ENCODE measurements at places on chromosomes 1 and 21.

DNA sequence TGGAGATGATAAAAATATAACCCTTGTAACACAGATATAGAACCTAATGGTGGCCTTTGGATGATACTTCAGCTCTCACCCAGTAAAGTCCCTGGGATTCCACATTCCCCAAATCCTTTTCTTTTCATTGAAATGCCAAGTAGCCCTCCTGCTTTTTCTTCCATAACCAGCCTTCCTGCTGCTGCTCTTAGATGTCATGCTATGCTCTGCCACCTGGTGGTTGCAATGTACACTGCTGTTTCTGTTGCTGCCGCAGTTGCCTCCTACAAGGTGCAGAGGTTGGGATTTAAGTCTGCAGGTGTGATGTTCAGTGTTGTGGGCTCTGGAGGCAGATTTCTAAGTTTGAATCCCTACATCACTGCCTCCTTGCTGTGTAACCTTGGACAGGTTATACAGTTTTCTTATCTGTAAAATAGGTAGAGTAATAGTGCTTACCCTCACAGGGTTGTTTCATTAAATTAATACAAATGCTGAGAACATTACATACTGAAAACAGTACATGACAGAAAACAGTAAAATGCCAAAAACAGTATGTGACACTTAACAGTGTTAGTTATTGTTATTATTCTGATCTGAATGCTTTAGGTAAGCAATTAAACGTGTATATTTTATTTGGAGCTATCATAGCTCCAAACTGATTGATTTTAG is 64.3 kb downstream of the CAMSAP2 start:
- DNase-seq: peak; percentile 18

- no peak for DNase-seq
Measured at GRCh38 chr1:84836145-84836544, 56.9 kb downstream of the LPAR3 start.

GRCh38 chr1:90204023-90204590 is 209.2 kb downstream of the ZNF326 start:
- DNase-seq: no peak

GRCh38 chr1:213303286-213303685 is 252.2 kb downstream of the RPS6KC1 start:
- no peak for DNase-seq

GRCh38 chr1:6157132-6157527 is 23.0 kb downstream of the CHD5 start:
- no peak for DNase-seq

DNA sequence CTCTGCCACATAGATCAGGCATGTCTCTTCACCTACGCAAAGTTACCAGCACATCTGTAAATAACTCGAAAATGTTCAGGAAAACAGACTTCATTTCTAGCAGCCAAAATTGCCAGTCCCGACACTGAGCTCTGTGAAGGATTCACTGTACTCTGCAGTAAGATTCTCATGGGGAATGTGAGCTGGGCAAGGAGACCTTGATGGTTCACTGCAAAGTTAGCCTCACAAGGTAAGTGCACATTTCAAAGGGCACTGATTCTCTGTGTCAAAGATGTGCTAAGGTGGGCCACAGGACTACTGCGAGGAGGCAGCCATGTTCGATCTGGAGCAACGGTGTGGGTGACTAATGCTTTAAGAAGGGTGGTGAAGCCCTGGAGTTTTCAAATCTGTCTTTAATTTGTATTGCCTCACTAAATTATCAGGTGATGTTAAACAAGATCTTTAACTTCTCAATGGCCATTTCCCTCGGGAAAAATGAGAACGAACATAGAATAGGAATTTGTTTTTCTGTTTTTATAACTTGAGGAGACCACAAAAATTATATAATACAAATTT is 25.2 kb downstream of the STPG1 start:
- no peak for DNase-seq

DNA sequence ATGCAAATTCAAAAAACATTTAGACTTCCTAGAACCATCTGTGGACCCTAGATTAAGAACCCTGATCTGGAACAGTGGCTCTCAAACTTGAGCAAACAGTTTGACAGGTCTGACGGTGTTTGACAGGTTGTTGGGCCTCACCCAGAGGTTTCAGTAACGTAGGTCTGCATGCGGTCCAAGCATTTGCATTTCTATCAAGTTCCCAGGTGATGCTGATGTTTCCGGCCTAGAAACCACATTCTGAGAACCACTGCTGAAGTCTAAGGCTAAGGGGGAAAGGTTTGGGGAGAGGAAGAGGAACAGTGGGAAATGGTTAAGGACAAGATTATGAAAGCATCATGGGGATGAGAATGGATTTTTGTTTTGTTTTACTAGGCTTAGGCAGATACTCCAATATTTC is 48.6 kb downstream of the MDM4 start:
- DNase-seq: no peak

DNA sequence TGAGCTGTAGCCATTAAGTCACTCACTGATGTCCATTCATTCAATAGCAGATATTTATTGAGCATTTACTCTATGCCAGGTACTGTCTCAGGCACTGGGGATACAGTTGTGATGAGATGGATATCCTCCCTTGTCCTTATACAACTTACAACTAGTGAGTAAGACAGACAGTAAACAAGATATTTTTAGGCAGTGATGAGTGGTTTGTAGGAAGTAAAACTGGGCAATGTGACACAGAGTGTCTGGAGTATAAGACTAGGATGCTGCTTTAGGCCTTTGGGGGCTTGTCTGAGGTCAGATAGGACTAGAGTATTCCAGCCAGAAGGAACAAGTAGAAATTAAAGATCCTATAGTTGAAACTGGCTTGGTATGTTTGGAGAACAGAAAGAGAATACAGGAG is 41.4 kb downstream of the NOS1AP start:
- no peak for DNase-seq

- no peak for DNase-seq
Measured at GRCh38 chr1:212402666-212403321, 11.9 kb downstream of the PACC1 start.

DNA sequence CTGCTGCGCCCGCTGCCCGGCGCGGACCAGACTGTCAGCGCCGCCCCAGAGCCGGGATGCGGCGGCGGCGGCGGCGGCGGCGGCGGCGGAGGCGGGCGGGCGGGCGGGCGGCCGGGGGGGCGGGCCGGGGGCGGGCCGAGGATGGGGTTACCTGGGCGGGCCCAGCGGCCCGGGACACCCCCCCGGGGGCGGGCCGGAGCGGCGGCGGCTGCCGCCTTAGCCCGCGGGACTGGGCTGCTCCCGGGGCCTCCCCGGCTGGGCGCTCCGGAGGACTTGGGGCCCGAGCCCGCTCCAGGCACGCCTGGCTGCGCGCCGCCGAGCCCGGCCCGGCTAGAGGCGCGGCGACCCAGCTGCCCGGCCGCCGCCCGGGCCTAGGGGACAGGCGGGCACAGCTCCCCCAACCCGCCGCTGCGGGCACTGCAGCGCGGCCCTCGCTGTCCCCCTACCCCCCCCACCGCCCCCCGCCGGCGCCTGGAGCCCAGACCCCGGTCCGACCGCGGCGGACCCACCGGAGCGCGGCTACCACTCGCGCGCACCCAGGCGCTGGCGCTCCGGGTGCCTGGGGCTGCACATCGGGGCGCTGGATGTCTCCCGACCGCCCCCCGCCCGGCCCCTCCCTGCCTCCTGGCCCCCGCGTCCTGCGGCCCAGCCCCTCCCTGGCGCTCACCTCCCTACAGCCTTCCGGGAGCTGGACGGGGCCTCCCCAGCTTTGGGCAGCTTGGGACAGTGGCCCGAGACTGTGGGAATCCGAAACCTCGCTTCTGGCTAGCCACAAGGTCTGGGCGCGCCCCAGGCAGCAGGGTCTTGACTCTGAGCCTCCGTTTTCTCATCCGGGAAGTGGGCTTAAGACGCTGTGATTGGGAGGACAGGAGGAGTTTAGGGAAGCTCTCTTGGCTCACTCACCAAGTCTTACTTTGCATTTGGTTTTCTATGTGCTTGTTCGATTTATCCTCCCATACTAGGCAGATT is at the start of gene WNT4:
WNT4 (minus strand) TSS at position 33 of the 969 bp plus-strand sequence. CDS start 175 bp downstream, outside the sequence.
- no peak for DNase-seq

GRCh38 chr1:25683177-25683576 is 66.6 kb downstream of the MAN1C1 start:
- DNase-seq: no peak

DNA sequence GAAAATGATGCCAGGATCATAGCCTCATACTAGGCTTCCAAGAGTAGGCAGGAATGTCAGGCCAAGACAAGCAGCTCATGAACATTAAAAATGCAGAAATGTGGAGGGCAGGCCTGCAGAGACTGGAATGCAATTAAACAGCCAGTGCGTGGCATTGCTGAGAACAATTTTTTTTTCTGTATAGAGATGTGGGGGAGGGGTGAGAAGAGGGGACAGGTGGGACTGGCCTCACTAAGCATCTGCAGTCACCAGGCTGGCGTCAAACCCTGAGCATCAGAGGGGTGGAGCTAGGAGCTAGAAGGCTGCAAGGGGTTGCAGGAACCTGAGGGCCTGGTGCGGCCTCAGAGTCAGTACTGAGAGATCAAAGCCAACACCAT is 114.1 kb downstream of the TNR start:
- no peak for DNase-seq

DNA sequence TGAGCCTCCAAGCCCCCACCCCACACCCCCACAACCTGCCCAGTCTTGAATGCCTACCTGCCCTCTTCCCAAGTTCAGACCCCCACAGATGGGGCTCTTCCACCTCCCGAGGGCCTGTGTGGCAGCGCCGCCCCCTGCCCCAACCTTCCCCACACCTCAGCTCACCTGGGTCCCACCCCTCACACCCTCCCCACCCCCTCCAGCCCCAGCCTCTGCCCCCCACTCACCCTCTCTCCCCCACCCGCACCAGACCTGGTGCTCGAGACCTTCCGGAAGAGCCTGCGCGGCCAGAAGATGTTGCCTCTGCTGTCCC is 9.2 kb downstream of the TNFRSF18 start:
- no peak for DNase-seq

Data from activated CD8-positive, alpha-beta memory T cell treated with anti-CD3 and anti-CD28 coated beads for 48 hours (primary cell).